Right ventricle myocardium superior (tissue), 1 donor: ENCODE measurements at places on chromosomes 2 and 18.

- DNase-seq = no peak
These were observed 57.5 kb upstream of the AGPS start for GRCh38 chr2:177334940-177335543.

- peak; percentile 71 for DNase-seq
These were observed 102.4 kb downstream of the TRIB2 start for GRCh38 chr2:12819103-12819475.

DNA sequence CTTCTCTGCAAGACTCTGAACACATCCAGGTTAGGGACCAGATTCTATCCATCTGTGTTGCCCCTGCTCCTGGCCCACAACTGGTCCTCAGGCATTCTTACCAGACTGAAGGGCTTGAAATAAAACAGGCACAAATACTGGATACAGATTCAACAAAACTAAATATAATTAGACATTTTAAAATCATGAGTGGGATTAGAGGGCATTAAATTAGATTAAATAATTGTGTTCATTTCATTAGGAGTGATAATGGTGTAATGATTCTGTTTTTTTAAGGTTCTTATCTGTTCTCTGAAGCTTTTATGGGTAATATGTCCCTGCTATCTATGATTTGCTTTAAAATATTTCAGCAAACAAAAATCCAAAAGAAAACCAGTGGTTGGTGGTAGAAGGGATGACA is 226.5 kb downstream of the IRS1 start:
- no peak for DNase-seq

- DNase-seq = no peak
These were observed 4.6 kb downstream of the TTR start for GRCh38 chr18:31596081-31596872.

- no peak for DNase-seq
These were observed 24.9 kb upstream of the CREG2 start for GRCh38 chr2:101412092-101412694.

- DNase-seq = no peak
These were observed 54.6 kb upstream of the ZFP36L2 start for GRCh38 chr2:43280994-43281393.

DNA sequence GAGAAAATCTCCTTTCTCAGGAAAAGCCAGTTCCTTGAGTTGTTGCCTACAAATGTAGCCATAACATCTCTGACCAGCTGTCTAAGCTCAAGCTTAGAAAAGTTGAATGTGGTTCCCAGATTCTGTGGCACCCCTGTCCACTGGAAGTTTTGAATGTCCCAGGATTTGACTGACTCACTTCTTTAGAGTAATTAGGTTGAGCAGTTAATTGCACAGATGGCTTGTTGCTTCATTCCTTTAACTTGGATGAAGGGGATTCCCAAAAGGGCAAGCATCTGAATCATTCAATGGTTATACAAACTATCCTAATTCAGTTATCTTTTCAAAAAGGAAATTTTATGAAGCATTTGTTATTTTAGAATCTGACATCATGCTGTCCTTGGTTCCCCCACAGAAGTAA is 374.7 kb downstream of the LNPK start:
- DNase-seq = no peak

DNA sequence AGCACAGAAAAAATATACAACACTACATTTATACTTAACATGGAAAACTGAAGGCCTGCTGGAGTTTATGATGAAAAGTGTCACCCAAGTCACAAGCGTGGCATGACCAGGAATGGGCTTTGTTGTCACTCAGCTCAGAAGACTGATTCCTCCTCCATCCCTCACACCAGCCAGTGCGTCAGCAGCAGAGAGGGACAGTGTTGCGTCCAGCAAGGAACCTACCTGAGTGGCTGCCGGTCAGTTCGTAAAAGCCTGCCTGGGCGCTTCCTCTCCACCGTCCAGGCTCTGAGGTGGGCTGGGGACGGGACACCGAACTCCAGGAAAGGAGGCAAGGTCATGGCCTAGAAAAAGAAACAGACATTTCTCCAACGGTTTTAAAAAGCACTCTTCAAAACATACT is 77.4 kb downstream of the USP40 start:
- DNase-seq = no peak

GRCh38 chr2:26649322-26649721 is 8.2 kb upstream of the CIB4 start:
- no peak for DNase-seq

DNA sequence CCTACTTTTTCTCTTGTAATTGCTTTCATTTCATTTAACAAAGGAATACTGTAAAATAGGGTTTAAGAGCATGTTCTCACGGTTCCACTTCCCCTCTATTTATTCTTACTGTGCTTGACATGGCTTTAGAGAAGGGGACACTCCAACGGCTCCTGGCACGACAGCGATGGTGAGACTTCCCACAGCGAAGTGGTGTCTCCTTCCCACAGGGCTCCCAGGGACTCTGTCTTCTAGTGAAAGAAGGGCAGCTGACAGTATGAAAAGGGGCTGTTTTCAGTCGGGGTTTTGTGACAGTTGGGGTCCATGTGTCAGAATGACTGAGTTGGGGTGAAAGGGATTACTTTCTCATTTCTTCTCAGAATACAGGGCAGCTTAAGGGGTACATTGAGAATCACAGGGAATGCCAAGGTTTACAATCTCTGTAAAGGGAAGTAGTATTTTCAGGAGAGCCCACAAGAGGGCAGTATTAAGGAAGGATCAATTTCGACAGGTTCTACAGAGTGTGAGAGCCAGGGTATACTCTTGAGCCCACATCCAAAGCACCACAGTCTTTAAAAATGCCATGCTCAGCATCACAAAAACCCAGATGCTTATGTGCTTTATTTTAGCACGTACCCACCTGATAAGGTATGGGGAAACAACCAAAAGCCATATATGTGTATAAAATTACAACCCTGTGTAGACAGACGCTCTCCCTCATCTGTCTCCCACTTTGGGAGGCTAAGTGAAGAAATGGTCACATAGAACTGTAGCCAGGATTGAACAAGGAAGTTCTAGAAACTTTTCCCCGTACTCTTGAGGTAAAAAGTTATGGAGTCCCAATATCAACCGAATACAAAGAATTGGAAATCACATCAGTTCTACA is 31.3 kb upstream of the RAPGEF4 start:
- no peak for DNase-seq

- DNase-seq = no peak
These were observed 84.5 kb upstream of the MAPRE2 start for GRCh38 chr18:34956663-34957062.

DNA sequence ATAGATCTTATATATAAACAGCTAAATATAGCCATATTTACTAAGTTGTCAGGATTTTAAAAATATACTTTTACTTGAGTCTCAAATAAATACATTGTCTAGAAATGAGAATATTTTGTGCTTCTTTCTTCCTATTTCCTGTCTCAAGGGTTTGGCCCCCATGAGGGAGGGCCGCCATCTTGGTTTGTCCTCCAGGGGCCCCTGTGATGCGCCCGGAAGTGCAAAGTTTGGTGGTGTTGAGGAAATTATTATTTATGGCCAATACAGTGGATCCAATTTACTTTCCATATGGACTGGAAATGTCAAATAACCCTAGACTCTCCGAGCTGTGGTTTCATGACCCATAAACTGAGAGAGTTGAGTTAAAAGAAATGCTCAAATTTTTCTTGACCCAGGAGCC is 104.7 kb upstream of the OTOS start:
- DNase-seq = no peak

- no peak for DNase-seq
These were observed 307.2 kb upstream of the DLGAP1 start for GRCh38 chr18:4762330-4762729.

GRCh38 chr18:615092-615521 is 18.3 kb downstream of the CLUL1 start:
- DNase-seq = no peak

DNA sequence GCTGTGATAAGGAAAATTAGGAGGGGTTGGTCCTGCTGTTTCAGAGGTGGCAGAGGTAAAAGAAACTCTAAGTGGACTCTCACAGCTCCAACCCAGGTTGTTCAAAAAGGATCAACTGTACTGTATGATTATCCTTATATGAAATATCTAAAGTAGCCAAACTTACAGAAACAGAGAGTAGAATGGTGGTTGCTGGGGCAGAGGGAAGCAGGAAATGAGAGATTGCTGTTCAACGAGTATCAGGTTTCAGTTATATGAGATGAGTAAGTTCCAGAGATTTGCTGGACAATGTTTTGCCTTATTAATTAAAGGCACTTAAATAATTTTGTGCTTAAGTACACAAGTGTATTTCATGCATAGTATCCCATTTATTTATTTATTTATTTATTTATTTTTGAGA is 972.0 kb upstream of the LRRTM1 start:
- DNase-seq = no peak

DNA sequence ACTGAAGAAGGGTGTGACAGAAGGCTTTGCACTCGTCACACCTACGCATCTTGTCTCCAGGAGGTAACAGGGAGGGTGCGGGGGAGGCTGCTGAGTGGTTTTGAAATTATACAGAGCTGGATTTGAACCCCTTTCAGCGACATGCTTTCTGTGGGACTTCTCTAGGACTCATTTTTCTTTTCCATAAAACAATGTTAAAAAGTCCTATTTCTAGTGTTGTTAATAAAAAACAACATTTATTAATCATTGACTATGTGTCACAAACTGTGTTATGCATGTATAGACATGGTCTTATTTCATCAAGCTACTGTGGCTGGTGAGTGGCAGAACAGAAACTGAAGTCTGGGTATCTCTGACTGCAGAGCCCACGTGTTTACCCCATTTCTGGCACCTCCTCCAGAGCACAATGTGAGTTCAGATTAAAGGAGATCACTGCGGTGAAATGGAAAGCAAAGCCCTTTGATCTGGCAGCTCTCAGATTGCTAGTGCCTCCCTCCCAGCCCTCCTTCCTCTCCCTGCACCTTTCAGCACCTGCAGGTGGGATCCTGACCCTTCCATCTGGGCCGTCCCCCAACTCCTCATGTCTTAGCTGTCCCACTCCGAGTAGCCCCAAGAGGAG is 315.5 kb upstream of the MYT1L start:
- DNase-seq = no peak

GRCh38 chr2:134195341-134195740 is 58.5 kb upstream of the MGAT5 start:
- DNase-seq = no peak
